ENCODE measurements at places on chromosomes 12 and 14.

DNA sequence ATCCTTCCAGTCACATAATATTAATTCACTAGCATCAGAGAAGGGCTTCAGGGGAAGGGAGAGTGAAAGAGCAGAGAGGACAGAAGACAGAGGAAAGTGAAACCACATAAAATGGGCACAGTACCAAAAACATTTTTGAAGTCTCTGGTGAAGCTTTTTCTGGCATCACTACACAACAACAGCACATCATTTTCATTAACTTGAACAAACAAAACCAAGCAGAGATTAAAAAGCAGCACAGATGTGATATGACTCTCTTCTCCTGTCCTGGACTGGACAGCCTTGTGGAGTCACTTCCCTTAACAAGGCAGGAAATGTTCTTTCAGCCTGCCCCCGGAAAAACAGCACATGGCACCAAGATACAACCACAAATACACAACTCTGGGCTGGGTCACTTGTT is 112.0 kb downstream of the TSPAN8 start:
- no peak for DNase-seq

DNA sequence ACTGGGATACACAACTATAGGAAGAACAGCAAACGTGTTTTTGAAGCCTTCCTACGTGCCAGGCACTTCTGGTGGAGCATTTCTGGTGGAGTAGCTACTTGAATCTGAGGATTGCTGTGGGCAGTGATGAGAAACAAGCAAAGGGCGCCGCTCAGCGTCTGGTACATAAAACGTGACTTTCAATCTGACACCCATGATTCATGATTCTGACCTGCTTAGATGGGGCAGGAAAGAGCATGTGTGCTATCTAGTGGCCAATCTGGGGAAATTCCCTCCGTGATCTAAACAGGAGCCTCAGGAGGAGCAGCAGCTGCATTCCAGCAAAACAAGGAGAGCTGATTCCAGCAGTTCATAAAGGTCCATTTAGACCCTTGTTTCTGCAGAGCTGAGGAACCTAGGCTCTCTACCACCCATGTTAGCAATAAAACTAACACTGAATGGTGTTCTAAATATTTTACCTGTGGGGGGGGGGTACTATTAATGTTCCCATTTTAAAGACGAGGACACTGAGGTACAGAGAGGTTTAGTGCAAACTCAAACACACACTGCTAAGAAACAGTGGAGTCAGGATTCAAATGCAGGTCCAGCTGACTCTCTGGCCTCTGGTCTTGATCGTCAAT is 37.8 kb downstream of the PAH start:
- DNase-seq: no peak

GRCh38 chr12:58169826-58170225 is 228.5 kb downstream of the ATP23 start:
- DNase-seq: no peak

DNA sequence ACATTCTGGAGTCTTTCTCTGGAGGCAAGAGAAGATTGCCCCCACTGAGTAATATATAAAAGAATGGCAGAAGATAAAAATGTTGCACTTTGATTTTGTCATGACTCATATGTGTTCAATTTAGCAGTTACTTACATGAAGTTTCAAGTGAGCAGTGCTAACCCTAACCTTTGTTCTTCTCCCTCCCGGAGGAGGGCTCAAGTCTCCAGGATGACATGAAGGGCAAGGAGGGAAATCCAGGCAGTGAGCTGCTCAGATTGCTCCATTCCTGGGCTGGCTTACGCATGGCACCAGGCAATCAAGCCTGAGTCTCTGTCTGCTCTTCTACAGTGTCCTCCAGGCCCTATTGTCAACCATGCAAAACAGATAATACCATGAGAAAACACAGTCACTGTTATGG is 322.3 kb downstream of the DUSP6 start:
- no peak for DNase-seq

DNA sequence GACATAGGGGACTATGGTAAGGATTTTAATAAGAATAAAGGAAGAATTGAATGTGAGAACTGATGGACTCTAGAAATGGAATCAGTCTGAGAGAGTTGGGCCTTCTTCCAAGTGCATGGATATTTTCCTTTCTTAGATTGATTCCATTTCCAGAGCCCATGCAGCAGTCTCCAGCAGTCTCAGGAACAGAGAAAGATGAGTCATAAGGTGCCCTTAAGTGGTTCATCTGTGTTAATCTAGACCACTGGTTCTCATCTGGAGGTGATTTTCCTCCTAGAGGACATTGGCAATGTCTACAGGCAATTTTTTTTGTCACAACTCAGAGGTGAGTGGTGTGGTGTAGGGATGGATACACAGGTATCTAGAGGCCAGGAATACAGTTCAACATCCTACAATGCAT is 25.9 kb downstream of the TRIM9 start:
- no peak for DNase-seq

Measured in pancreas (tissue), 10 donors.